ENCODE measurements at places on chromosomes 2 and 18.

DNA sequence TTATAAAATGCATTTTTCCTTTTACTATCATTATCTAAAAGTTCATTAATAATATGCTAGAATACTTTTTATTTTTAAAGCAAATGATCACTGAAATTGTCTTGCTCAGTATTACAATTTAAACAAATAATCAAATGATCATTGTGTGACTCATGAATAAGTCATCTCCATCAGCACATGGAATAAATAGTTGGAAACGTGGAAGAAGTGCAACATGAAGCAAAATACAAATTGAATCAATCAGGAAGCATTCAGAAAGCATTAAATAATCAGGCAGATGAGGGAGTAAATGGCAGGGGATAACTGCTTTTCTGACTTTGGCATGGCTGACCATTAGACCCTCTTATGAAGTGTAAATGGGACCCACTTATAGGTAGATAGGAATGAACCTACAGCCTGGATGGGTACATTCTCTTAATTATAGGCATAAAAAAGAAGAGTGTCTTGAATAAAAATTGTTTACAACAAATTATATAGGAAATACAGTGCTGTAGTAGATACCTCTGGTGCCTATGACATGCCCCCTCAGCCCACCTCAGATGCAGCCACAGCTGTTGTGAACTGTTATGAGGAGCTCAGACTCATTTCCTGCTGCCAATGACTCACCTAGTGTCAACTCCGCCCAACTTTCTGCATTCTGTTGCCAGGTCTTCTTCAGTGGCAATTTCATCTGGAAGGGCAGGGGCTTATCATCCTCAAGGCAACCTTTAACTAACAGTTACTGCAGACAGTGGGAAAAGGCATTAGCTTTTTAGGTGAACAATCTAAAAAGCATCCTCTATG, 936.0 kb downstream of the TRIB2 start:
- no peaks in the 10 kb centered on the region for H3K27me3 ChIP-seq
- no peak for DNase-seq
- H3K36me3 ChIP-seq = no peaks in the 10 kb centered on the region
- no peak overlapping the region for H3K4me3 ChIP-seq
- no peak overlapping the region for H3K27ac ChIP-seq
- no peaks in the 10 kb centered on the region for H3K4me1 ChIP-seq

GRCh38 chr2:173132531-173132930, 56.9 kb downstream of the MAP3K20 start:
- H3K4me3 ChIP-seq = no peak overlapping the region
- no peaks in the 10 kb centered on the region for H3K36me3 ChIP-seq
- H3K27ac ChIP-seq = no peak overlapping the region

DNA sequence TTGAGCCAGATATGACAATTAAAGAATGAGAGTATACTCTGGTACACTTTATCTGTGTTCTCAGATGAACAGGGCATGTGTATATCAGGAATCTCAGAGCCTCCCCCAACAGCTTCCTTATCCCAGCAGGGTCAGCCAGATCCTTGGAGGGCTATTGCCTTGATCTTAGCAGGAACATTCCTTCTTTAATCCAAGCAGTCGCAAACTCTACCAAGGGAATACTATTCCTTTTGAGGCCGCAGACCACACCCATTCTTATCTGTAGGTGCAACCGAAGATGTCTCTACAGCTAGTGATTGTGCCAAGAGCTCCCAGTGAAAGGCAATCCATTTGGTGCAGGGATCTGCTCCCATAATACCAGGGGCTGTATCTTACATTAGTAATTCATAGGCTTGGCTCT, 118.3 kb upstream of the DOK6 start:
- H3K27me3 ChIP-seq = no peaks in the 10 kb centered on the region
- H3K4me3 ChIP-seq = no peak overlapping the region
- no peaks in the 10 kb centered on the region for H3K36me3 ChIP-seq
- H3K27ac ChIP-seq = no peak overlapping the region
- DNase-seq = no peak
- H3K4me1 ChIP-seq = no peaks in the 10 kb centered on the region

GRCh38 chr2:232603283-232603682, 30.1 kb upstream of the EFHD1 start:
- DNase-seq = no peak
- no peak overlapping the region for H3K27ac ChIP-seq
- H3K4me3 ChIP-seq = no peak overlapping the region
- no peaks in the 10 kb centered on the region for H3K27me3 ChIP-seq
- H3K4me1 ChIP-seq = no peaks in the 10 kb centered on the region

DNA sequence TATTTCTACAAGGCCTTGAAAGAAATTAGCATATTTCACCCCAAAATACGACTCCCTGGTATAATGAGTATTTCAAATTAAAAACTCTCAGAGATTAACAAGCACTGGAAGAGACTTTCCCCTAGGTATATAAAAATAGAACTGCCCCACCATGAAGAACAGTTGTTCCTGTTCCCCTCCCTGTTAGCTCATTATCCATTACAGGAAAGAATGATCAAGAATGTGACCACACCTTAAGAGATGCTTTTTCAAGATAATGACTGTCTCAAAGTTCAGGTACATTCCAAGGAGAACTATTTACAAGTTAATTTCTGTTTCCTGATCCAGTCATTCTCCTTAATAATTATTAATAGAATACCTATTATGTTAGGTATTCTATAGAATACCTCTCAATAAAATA, 1220.6 kb upstream of the CDH2 start:
- H3K36me3 ChIP-seq = no peaks in the 10 kb centered on the region
- DNase-seq = no peak
- H3K27me3 ChIP-seq = no peaks in the 10 kb centered on the region
- no peak overlapping the region for H3K4me3 ChIP-seq

DNA sequence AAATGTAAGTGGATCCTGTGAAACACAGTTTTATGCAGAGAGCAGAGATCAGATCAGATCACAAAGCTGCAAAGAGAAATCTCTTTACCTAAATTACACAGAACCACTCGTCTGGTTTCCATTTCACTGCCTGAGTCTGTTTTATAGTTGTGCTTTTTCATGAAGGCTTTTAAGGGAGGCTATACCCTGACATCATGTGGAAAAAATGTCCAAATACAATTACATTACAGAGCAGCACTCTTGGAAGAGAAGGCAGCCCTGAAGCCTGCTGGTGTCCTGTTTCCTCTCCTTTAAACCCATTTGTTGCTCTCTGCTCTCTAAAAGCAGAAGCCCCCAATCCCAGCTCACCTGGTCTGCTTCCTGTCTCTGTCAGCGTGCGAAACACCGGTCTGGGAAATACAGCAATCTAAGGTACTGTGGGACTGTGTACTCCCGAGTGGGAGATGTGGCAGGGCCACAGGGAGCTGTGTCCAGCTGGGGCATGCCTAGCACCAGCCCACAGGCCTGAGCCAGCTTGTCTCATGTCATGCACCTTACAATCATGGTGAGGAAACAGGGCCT, 24.8 kb upstream of the ZFP36L2 start:
- H3K27me3 ChIP-seq = no peaks in the 10 kb centered on the region
- H3K4me1 ChIP-seq = peaks cover 27% of the 10 kb centered on the region
- no peak overlapping the region for H3K4me3 ChIP-seq
- peak; percentile 76 for DNase-seq

DNA sequence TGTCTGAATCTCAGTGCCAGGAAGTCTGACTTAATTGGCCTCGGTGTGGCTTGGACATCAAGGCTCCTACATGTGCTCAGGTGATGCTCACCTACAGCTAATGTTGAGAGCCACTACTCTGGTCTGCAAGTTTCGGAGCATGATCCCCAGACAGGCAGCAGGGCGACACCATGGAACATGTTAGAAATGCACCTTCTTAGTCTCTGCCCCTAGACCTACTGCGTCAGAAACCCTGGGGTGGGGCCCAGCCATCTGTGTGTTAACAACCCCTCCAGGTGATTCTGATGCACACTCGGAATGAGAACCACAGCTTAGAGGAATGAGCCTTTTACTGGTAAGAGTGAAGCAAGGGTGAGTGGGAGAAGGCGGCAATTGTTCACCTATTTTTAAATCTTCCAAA, 86.9 kb upstream of the NABP1 start:
- H3K4me3 ChIP-seq = no peak overlapping the region
- H3K27ac ChIP-seq = no peak overlapping the region
- H3K36me3 ChIP-seq = no peaks in the 10 kb centered on the region
- no peaks in the 10 kb centered on the region for H3K4me1 ChIP-seq
- no peak for DNase-seq

DNA sequence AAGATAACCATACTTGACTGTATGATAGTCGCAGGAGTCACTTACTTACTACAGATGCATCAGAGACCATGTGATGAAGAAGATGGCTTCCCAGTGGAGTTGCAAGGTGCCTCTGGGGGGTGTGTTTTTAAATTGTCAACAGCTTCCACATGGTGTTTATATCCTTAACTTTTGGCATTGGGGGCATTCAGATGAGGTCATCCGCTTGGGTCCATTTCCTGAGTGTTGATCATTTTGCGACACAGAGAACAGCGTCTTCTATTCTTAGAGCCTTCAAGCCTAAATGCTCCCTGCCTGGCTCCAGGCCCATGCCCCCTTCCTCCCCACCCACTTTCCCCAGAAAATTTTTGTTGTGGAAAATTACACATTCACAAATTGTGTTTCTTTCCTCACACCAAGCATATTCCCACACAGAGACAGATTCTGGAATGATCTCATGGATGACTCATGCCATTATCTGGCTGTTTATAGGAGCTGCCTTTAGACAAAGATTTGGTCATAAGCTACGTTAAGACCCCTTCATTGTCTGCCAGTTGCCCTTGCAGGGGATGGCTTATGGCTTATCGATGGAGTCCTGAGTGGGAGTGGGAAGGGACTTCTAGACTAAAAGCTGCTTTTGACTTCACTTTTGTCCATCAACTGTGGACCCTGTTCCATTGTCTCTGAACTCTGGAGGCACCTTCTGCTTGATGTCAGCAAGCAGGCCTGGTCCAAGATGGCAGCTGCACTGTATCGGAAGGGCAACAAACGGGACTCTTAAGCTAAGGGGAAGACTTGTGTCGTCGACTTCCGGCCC, 91.8 kb downstream of the CABLES1 start:
- no peaks in the 10 kb centered on the region for H3K36me3 ChIP-seq
- peaks cover 31% of the 10 kb centered on the region for H3K4me1 ChIP-seq
- peak; percentile 46 for DNase-seq
- H3K4me3 ChIP-seq = no peak overlapping the region

GRCh38 chr18:55525845-55526244, 62.1 kb downstream of the TCF4 start:
- H3K36me3 ChIP-seq = no peaks in the 10 kb centered on the region
- no peak overlapping the region for H3K27ac ChIP-seq
- no peaks in the 10 kb centered on the region for H3K27me3 ChIP-seq
- no peak for DNase-seq
- no peaks in the 10 kb centered on the region for H3K4me1 ChIP-seq

- no peaks in the 10 kb centered on the region for H3K27me3 ChIP-seq
- no peaks in the 10 kb centered on the region for H3K4me1 ChIP-seq
- peak; percentile 25 for DNase-seq
- H3K36me3 ChIP-seq = no peaks in the 10 kb centered on the region
- no peak overlapping the region for H3K4me3 ChIP-seq
These were observed 738.2 kb downstream of the LRP1B start for GRCh38 chr2:141392517-141393213.

- no peak overlapping the region for H3K4me3 ChIP-seq
- H3K4me1 ChIP-seq = no peaks in the 10 kb centered on the region
- peak overlapping the region; percentile 4 for H3K27ac ChIP-seq
- DNase-seq = no peak
These were observed 84.7 kb upstream of the ST6GAL2 start for GRCh38 chr2:106970471-106971261.

DNA sequence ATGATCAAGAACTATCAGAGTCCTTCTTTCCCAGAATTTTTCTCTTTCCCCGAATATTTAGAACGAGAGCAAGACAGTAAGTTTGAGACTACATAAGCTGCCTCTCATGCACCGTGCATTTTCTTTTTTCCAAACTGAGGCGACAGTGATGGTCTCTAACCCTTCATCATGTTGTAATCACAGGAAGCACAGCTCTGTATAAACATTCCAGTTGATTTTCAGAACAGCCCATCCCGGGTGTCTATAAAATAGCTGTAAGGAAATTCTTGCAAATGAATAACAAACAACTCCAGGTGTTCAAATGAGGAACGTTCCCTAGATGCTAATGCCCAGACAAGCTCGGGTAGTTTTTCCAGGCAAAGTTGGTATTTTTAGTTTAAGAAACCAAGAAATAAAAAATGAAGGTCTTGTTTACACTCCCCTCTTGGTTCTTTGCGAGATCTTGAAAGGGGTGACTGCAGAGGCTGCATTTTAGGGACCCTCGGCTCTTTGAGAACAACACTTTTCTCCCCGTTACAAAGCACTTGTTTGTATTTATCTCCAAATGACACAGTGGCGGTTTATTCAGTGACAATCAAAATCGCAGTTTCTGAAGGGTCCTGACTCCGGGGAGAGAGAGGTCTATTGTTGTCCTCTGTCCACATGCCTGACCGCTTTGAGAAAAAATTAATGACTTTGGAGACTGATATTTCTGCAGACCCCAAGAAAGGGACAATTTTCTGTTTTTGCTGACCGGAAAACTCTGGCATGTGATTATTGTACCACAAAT, 101.1 kb upstream of the NCK2 start:
- DNase-seq = no peak
- no peaks in the 10 kb centered on the region for H3K27me3 ChIP-seq
- no peak overlapping the region for H3K27ac ChIP-seq
- H3K4me1 ChIP-seq = peaks cover 4% of the 10 kb centered on the region
- no peaks in the 10 kb centered on the region for H3K36me3 ChIP-seq
- H3K4me3 ChIP-seq = no peak overlapping the region

DNA sequence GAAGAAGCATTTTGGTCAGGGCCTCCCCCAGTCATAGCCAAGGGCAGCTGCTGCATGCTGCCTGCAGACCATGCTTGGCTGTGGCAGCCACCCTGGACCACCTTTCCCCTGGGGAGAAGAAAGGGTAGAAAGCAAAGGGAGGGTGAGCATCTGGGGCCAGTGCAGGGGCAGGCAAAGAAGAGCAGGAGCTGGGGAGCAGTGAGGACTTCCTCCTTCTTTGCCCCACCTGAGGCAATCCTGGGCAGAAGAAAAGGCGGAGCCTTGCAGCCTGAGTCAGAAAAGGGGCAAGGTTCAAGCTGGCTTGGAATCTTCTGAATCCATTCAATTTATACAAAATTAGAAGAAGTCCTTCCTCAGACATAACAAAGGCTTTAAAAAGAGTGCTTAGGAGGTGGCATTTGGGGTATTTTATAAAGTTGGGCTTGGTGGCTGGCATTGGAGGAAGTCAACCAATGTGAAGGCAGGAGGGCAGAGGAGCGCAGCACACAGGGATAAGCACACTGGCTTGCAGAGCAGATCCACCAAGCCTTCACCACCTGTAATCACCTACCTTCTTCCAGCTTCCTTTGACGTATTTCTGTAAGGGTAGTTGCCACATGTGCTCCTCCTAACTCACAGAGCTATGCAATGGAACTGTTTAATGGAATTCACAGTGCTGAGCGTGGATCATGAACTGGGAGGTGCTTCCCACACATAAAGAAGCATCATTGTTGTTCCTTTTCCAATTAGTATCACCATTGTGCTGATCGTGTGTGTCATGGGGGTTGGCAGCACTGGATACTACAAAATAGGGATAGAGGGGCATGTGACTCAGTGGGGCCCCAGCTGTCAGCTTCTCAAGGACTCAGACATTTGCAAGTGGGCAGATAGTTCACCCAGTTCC, 154.4 kb upstream of the EPAS1 start:
- H3K27me3 ChIP-seq = no peaks in the 10 kb centered on the region
- H3K4me3 ChIP-seq = no peak overlapping the region
- H3K27ac ChIP-seq = peak overlapping the region; percentile 74
- no peaks in the 10 kb centered on the region for H3K36me3 ChIP-seq
